GM12864 (cell line): ENCODE measurements at places on chromosomes 13 and 19.

GRCh38 chr13:105969761-105970160, 565.7 kb downstream of the EFNB2 start:
- DNase-seq: no peak

DNA sequence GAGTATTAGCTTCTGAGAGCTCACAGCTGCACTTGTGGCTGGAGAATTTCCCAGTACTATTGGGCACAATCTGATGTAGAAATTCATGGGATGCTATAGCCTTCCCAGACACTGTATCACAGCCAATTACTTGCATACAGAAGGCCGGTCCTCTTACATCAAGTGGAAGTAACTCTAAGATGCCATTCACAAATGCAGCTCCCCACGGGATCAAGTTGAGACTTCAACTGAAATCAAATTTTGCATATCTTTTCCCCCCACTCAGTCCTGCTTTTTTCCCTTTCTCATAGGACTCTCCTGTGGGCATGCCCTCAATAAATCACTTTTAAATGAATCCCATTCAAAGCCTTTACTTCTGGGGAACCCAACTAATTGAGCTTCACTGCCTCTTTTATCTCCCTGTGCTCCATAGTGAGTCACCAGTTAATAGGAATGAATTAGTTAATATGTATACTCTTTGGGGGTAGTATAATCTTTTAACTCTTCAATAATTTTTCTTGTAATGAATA, 1970.8 kb downstream of the OLFM4 start:
- no peak for DNase-seq

DNA sequence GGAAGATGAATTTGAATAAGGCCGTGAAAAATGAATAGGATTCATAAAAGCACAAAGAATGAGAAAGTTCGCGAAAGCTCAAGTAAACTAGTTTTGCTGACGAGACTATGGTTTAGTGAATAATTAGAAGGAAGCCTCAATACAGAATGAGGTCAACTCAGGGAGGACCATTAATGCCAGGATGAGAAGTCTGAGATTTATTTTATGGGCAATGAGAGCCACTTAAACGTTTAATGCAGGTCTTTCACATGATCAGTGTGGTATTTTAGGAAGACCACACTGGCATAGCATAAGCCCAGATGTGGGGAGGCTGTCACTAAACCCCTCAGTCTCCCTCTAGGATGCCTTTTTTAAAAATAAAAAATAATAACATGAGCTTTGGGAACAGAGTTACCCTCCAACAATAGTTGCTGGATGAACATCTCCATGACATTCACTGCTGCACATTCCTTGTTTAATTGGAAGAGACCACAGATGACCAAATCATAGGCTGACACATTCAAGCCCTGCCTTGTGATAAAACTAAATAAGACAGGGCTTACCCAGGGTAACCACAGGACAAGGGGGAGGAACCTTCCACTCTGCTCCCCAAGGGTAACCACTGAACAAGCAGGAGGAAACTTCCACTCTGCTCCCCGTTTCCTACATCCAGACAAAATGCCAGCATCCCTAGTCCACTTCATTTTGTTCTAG, 43.6 kb upstream of the LSM14A start:
- no peak for DNase-seq

- DNase-seq: no peak
These were observed 57.3 kb upstream of the IRS2 start for GRCh38 chr13:109843695-109844094.

GRCh38 chr19:2616741-2617392, 85.6 kb downstream of the GNG7 start:
- no peak for DNase-seq

- no peak for DNase-seq
These were observed 1.2 kb downstream of the RNF113B start for GRCh38 chr13:98175823-98176222.

DNA sequence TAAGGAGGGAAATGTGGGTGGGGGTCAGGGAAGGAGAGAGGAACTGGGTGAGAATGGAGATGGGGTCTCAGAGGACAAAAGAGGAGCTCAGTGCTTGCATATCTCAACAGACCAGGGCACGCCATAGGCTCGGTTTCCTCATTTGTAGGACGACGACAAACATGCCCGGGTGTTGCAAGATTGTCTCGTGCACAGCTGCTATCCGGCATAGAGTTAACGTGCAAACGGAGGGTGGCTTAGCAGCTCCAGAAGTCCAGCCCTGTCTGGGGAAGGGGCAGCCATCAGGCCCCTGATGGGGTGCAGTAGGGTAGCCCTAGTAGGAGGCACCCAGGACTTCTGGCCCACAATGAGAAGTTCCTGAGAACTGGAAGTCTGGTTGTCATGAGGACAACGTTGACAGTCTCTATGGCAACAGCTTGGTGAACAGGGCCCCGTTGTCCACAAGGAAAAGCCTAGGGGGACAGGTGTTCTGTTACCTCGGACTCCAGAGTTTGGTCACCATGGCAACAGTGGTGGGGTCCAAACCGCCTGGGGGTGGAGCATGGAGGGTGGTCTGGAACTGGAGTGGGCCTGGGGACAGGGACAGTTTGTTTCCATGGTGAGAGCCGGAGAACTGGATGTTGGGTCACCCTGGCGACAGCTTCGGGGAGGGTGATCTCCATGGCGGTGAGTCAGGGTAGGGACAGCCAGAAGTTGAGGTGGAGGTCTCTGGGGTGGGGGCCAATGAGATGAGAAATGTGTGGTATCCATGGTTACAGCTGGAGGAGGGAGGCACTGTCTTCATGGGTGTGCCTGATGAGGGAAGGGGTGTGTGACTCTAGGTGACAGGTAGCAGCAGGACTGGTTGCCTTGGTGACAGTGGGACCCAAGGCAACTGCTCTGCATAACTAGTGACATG, 16.8 kb downstream of the TM6SF2 start:
- DNase-seq: no peak

GRCh38 chr19:4738734-4739133, 15.1 kb upstream of the DPP9 start:
- no peak for DNase-seq

- no peak for DNase-seq
These were observed 2.7 kb downstream of the KLK2 start for GRCh38 chr19:50875795-50876422.

DNA sequence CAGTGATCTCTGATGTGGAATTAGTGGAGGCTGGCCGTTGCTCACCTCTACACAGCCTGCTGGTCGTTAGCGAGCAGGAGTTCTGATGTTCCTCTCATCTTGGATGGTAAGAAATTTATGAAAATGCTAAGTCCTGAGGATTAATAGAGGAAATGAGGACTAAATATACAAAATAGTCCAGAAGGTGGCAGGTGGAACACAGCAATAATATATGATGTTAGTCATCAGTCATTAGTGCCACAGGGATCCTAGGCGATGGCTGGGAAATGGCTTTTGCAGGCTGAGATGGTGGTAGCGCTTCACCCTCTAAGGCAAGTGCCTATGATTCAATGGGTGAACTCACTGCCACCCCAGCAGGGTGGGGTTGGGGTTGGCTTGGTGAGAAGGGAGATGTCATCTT, 338.6 kb upstream of the TMTC4 start:
- no peak for DNase-seq

DNA sequence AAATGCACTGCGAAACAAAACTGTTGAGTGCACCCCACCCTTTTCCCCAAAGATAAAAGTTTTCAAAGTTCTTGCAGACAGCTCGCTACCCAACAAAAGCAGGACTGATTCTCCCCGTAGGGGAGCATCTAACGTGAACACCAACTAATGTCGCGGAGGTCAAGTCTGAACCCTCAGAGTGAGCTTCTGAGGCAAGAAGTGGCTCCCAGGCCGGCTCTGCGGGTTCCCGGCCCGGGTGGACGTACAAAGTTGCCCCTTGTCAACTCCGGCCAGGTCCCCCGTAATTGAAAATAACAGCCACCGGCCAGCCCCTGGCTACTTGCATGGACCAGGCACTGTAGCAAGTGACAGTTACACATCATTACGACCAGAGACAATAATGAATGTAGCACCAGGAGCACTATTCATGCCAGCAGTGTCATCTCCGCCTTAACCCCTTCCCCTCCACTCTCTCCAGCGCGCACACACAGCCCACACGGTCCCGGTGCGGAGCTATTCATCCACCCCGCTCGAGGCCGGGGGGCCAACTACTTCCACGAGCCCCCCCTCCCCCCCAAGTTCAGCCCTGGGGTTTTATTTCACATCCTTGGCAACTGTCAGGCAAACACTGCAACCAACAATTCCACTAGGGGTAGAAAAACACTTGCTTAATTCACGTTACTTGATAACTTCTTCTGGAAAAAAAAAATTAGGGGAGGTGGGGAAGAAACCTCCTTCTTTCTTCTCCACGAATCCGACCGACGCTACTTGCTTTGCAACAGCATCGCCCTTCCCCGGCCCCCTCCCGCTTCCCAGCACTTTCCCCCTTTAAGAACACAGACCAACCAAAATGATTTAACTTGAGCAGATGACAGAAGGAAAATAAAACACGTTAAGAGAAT, 1.2 kb downstream of the KLF12 start:
- DNase-seq: no peak

- DNase-seq: no peak
These were observed 41.9 kb downstream of the ZNF627 start for GRCh38 chr19:11639245-11639601.

DNA sequence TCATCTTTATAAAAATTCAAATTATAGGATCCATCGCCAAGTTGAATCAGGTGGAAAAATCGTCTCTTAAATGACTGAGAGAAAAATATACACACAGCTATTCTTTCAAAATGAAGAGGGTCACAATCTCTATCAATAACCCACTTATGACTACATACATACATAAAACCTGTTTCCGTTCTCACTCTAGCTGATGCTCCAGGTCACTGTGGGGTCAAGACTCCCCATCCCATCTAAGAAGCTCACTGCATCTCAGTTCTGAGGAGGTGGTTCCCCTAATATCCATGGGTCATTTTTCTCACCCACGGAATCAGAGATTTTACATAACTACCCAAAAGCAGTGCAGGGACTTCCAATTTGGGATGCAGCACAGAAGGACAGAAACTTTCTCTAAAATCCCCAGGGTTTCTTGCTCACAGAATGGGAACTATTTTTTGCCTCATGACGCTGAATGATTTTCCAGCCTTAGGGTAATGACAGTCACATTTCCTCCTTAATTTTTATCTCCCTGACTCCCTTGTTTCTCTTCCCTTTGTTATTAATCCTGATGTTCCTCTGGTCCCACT, 56.8 kb downstream of the DOCK9 start:
- DNase-seq: peak; percentile 10

GRCh38 chr19:37930416-37930815, 23.4 kb downstream of the SIPA1L3 start:
- no peak for DNase-seq

DNA sequence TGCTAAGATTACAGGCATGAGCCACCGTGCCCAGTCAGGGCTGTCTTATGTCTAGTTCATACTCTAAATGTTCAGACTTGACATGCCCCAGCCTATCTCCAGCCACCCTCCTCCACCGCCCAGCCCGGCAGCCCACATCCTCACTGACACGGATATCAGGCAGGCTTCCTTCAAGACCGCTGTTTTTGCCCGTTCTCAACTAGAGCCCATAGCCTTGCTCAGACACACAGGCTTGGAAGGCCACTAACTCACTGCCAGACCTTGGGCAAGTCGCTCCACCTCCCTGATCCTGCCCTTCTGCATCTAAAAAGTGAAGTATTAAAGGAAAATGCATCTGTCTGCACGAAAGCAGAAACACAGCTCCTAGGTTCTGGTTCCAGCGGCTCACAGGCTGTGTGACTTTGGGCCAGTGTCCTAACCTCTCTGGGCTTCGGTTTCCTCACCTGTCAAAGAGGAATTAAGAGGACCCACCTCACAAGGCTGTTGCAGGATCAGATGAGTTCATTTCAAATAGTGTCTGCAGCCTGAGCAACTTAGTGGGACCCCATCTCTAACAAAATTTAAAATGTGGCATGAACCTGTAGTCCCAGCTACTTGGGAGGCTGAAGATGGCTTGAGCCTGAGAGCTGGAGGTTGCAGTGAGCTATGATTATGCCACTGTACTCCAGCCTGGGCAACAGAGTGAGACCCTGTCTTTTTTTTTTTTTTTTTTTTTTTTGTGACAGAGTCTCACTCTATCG, 14.5 kb upstream of the CERS4 start:
- no peak for DNase-seq

- DNase-seq: no peak
These were observed 2.2 kb upstream of the FREM2 start for GRCh38 chr13:38684714-38685113.

GRCh38 chr13:67443923-67444322, 213.8 kb upstream of the PCDH9 start:
- no peak for DNase-seq

- no peak for DNase-seq
These were observed 3.1 kb upstream of the GJB2 start for GRCh38 chr13:20195801-20196200.

- no peak for DNase-seq
These were observed 593 bp downstream of the ZNF135 start for GRCh38 chr19:58059671-58060078.

DNA sequence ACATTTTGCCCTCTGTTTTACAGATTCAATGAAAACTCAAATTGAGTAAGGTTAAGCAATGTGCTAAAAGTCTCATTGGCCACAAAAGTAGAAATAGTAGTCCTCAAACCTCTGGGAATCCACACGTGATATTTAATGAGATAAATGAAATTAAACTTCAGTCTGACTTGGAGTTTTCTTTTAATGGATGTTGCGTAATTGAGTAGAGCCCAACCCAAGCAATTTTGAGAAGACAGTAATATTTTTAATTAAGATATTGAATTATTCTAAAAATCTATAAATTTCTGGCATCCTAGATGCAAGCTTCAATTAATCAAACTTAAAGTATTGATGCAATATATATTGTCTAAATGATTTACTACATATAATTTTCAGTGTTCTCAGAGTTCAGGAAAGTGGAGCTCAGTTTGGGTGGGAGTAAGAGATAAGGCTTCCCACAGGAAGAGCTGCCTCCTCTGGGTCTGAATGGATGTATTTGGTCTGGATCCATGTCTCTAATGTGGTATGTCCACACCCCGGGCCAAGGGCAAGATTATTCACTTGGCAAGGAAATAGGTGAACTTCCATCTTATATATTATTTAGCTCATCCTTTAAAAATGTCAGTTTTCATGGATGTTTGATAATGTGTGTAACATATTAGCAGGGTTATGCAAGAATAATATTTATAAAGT, 6.9 kb downstream of the MBNL2 start:
- DNase-seq: no peak

DNA sequence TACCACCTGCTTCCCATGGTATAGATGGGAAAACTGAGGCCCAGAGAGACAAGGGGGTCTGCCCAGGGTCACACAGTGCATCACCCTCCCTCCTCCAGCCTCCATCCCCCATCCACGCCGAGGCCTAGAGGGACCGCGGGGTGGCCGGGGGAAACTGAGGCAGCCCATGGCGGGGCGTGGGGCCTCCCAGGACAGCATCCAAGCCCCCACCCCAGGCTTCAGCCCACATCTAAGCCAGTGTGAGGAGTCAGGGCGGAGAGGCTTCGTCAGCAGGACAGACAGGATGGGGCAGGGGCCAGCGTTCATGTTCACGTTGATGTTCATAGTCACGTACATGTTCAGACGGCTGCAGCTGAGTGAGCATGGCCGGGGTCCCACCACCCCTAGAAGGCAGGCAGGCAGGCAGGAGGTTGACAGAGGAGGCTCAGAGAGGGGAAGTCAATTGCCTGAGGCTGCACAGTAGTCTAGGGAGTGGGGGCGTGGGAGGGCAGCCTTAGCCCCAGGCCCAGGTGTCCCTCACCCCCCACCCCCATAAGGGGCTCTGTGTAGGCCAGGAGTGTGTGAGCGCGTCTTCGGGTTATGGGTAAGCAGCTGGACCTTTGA, 23.3 kb downstream of the SMIM24 start:
- no peak for DNase-seq

GRCh38 chr19:8423817-8424223, 10.7 kb downstream of the MARCHF2 start:
- no peak for DNase-seq

GRCh38 chr19:15154002-15154612, 46.7 kb downstream of the NOTCH3 start:
- DNase-seq: no peak

- no peak for DNase-seq
These were observed 2.6 kb upstream of the SPACA6 start for GRCh38 chr19:51690454-51691073.
